ENCODE measurements at places on chromosomes 6 and 20.

DNA sequence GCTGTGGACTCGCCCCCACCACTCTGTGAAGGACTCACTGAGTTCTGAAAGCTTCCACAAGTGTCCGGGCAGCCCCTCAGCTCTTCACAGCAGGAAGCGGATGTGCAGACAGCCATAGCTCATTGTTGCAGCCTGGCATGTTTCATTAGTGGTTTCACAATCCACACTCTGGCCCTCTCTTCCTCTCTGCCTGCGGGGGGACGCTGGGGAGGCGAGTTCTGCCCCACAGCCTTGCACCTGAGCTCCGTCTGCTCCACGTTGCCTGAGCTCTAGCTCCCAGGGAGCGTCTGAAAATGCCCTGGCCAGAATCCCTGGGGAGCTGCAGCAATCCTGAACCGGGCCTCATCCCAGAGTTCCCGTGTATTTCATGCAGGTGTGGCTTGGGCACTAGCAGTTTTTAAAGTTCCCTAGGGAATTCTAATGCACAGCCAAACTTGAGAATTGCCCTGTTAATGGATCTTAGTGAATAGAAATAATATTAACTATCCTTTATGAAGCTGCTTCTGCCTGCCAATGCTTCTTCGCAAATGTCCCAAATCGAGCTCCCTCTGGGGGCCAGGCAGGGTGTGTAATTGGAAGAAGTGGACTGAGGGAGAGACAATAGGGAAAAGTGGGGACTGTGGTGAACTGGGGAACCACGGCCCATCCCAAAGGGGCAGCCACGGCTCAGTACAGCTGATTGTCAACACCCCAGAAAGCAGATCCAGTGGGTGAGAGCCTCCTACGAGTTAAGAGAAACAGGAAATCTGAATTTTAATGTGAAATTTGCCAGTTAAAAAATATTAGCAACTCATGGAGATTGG lies 51.5 kb downstream of the CTCFL start:
- DNase-seq: peak; percentile 17

DNA sequence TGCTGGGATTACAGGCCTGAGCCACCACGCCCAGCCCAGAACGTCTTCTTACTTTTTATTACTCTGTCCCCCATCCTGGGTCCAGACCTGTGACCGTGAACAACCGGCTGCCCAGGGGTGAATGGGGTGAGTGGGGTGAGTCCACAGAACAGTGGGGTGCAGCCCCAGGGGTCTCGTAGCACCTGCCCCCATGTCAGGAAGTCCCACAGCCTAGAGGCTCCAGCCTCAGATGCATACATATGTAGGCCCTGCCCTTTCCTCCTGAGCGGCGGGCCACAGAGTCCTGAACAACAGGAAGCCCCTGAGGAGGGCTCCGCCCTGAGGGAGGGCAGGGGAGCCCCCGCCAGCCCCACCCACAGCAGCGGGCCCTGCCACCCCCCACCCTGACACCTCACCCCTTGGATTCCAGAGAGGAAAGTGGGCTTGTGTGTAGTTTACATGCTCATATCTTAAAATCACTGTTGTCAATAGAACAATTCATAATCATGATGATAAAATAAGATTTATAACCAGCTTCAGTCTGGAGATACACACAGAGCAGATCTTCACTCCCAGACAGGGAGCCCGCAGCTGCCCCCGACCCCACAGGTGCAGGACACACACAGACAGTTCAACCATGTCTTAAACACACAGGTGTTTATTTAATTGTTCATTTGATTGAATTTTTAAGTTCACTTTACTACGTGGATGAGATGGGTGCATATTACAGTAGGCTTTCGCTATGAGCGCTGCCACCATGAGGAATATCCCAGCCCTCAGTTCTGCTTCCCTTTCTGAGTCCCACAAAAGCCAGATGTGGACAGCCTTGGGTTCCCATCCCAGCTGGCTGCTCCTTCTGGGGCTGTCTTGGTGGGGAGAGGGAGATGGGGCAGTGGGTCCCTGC lies 12.4 kb upstream of the GMEB2 start:
- peak; percentile 89 for DNase-seq

DNA sequence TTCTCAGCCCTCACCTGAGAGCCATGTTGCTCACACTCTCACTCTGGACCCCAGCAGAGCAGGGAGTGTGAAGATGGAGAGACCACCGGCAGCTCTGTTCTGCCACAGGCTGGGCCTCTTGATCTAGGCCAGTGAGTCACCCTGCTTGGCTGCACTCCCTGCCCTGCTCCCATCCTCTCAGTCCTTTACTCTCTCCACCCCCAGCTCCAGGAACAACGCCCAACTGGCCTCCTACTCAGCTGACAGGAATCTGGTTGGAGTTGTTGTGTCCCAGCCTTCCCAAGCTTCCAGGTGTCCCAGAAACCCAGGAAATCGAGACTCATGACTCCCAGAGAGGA lies at the start of gene PSORS1C1:
TSS of gene PSORS1C1 (plus strand) at position 260 of the 338 bp plus-strand sequence. CDS start 14,833 bp downstream, outside the sequence.
- no peak for DNase-seq

- no peak for DNase-seq
Measured at GRCh38 chr6:133242637-133243585, 1.8 kb downstream of the EYA4 start.

DNA sequence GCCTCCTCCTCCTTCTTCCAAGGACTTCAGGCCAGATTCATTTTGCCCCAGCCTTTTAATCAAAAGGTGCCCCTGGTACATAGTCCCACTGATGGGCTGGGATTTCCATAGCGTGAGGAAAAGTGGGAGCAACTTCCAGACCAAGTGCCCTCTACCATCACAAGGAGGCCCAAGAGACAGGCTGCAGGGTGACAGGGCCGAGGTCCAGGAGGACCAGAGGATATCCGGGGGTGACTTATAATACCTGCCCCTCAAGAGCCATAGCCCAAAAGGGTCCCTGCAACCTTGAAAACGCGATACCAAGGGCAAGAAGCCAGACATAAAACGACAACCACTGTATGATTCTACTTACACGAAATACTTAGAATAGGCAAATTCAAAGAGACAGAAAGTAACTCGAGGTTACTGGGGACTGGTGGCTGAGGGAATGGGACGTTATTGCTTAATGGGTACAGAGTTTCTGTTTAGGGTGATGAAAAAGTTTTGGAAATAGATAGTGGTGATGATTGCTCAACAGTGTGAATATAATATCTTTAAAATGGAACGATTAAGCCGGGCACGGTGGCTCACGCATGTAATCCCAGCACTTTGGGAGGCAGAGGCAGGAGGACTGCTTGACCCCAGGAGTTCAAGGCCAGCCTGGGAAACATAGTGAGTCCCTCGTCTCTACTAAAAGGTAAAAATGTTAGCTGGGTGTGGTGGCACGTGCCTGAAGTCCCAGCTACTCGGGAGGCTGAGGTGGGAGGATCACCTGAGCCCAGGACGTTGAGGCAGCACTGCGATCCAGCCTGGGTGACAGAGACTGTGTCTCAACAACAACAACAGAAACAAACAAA lies 71.9 kb downstream of the NOL4L start:
- DNase-seq: no peak

DNA sequence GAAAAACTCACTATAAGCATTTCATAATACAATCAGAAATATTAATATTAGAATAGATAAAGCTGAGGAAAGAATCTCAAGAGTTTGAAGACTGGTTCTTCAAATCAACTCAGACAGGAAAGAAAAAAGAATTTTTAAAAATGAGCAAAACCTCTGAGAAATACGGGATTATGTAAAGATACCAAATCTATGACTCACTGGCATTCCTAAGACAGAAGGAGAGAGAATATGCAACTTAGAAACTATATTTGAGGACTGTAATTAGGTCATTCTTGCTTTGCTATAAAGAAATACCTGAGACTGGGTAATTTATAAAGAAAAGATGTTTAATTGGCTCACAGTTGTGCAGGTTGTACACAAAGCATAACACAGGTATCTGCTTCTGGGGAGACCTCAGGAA lies 665.1 kb downstream of the RNF144B start:
- DNase-seq: no peak

DNA sequence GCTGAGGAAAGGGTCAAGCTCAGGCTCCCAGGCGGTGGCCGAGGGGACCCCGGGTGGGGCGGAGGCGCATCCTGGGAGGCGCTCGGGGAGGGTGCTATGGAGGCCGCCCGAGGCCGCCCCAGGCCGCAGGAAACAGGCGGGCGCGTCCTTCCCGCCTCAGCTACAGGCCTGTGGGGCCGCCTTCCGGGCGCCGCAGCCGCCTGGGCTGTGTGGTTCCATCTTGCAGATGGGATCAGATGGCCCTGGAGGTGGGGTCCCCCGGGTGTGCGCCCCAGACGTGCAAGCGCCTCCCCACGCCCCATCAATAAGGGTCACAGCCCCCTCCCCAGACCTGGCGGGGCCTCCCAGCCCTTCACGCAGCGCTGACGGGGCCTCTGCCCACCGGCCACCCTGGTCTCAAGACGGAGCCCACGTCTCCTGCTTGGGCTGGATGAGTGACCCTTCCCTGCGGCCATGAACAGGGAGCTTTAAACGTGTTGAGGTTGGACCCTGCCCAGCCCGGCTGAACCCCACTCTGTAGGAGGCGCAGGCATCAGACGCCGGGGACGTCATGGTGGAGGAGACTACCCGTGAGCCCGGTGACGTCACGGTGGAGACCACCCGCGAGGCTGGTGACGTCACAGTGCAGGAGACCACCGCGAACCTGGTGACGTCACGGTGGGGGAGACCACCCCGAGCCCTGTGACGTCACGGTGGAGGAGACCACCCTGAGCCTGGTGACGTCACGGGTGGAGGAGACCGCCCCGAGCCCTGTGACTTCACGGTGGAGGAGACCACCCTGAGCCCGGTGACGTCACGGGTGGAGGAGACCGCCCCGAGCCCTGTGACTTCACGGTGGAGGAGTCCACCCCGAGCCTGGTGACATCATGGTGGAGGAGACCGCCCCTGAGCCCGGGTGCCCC lies 267.0 kb downstream of the DLL1 start:
- DNase-seq: no peak

DNA sequence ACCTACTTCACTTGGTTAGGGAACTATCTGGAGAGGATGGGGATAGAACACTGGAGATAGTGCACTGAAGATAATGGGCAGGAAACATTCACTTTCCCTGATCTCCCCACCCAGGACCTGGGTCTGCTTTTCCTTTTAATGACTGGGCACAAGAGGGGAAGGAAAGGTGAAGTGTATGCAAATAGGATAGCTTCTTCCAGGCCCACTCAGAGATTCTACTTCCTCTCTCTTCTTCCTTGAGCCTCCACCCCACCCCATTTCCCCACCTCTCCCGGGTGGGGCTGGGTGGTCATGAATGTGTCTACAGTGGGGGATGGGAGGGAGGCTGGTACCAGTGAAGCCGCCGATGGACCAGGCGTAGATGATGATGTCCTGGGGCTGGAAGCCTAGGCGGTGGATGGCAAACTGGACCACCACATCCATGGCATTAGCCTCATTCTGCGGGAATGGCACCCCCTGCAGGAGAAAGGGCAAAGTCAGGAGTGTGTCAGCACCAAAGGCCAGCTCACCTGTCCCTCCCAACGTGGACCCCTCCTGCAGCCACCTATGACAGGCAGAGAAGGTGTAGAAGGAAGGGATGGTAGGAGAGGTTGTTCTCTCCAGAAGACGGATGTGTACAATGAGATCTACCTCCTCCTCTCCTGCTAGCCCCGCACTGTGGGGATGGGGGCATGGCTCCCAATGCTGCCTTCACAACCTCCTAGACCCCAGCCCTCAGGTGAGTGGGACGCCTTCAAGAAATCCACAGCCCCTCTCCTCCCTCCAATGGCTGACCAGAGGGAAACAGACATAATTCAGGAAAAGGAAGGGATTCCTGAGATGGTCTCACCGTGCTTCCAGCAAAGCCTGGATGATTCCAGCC lies 8.6 kb upstream of the LY6G5C start:
- DNase-seq: no peak

GRCh38 chr20:35981969-35982368 lies 13.6 kb downstream of the CNBD2 start:
- no peak for DNase-seq

- DNase-seq: no peak
Measured at GRCh38 chr6:154127657-154128056, 88.6 kb downstream of the OPRM1 start.

DNA sequence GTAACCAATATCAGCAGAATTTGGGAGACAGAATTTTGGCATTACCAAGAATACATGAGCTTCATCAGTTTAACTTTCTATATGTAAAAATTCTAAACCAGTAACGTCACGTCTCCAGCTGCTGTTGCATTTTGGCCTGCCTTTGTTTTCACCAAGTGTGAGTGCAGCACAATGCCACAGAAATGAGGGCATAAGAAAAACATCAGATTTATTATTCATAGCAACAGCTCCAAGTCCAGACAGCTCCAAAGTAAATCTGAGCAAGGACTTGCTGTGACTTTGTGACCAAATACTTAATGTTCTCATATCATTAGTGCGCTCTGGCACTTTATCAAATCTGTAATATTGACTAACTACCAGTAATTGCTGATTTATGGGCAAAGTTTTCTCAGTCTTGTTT lies 11.0 kb upstream of the FBXL4 start:
- DNase-seq: no peak

- no peak for DNase-seq
Measured at GRCh38 chr6:44180886-44181285, 22.3 kb downstream of the CAPN11 start.

DNA sequence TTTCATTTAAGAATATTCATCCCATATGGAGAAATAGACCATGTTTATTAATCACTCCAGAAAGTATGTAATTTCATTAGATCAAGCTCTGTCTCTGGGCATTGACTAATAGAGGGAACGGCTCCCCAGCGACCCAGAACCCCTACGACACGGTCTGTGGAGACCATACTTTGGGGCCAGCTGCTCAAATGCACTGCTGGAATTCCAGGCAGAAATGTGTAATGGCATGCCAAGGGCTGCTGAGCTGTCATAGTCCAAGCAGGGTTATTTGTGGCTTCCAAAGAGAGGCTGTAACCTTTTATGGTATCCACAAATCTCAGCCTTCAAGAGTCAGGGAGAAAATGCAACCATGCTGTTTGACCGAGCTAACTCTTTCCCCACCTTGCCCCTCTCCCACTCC lies 755.8 kb downstream of the DHX35 start:
- no peak for DNase-seq

- DNase-seq: no peak
Measured at GRCh38 chr6:37244430-37245310, 12.9 kb upstream of the TBC1D22B start.

DNA sequence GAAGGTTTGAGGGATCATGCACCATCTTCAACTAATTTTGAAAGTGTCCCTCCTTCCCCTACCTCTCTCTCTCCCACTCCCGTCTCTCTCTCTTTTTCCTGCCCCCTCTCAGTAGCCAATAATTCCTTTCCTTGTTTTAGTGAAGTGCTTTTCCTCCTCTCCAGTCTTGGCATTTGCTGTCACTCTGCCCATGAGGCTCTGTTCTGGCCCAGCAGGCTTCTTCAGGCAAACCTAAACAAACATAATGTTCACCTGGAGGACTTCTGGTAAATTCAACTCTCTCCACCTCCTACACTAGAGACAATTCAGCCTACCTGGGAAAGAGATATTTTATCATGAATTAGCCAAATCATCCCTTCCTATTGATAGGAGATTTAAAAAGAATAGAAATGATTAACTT lies 320.4 kb upstream of the RNF24 start:
- DNase-seq: no peak
